ENCODE measurements at places on chromosomes 4 and X. TPM values are rescaled to one million over a fixed set of nuclear protein-coding genes. Genes with fewer than 3 reads are reported as not detected.

XAGE2 gene
- total RNA-seq, result not detected

RPA4 gene
- 0.43 TPM for total RNA-seq

MAGEB4 gene
- not detected for total RNA-seq

PABPC1L2B gene
- total RNA-seq, result not detected

PCDH11X gene
- total RNA-seq, result not detected

F8A3 gene
- total RNA-seq, result 2.6 TPM

CXCR3 gene
- not detected for total RNA-seq

PDE6B gene
- total RNA-seq, result under 0.01 TPM

TMEM271 gene
- total RNA-seq, result not detected

MAGEA2 gene
- total RNA-seq, result not detected

MFAP3L gene
- 0.86 TPM for total RNA-seq

RAB9B gene
- total RNA-seq, result 0.64 TPM

TRIM2 gene
- total RNA-seq, result 38.0 TPM

TFE3 gene
- 45.1 TPM for total RNA-seq

SPATA4 gene
- total RNA-seq, result 0.97 TPM

MEPE gene
- total RNA-seq, result not detected

RPL36A gene
- 103 TPM for total RNA-seq

RPS6KA6 gene
- 16.8 TPM for total RNA-seq

TLR10 gene
- total RNA-seq, result not detected

TASL gene
- total RNA-seq, result not detected

FAM53A gene
- total RNA-seq, result 0.86 TPM

ADH6 gene
- total RNA-seq, result under 0.01 TPM

HEPH gene
- total RNA-seq, result 1.3 TPM

TRAM1L1 gene
- total RNA-seq, result 2.6 TPM

PGRMC1 gene
- 202 TPM for total RNA-seq

RNF128 gene
- 0.43 TPM for total RNA-seq

MAGEB16 gene
- not detected for total RNA-seq

SSX4B gene
- total RNA-seq, result not detected

SLC7A11 gene
- 74.1 TPM for total RNA-seq

GLRA3 gene
- total RNA-seq, result not detected

FGFR3 gene
- 0.86 TPM for total RNA-seq

MMGT1 gene
- total RNA-seq, result 33.2 TPM

SOWAHB gene
- total RNA-seq, result under 0.01 TPM

DNAAF6 gene
- total RNA-seq, result not detected

PDCL2 gene
- not detected for total RNA-seq

CXCL3 gene
- 3.0 TPM for total RNA-seq

RRH gene
- not detected for total RNA-seq

ZNF630 gene
- 0.32 TPM for total RNA-seq

NDST4 gene
- total RNA-seq, result not detected

STATH gene
- total RNA-seq, result not detected

MYL5 gene
- total RNA-seq, result 9.1 TPM

IBSP gene
- not detected for total RNA-seq

GABRG1 gene
- total RNA-seq, result not detected

ARAP2 gene
- total RNA-seq, result 11.2 TPM

All from fibroblast of villous mesenchyme (primary cell).